ENCODE measurements at places on chromosomes 7 and 10.

GRCh38 chr7:52719677-52720076 is 315.8 kb upstream of the POM121L12 start:
- no peak for DNase-seq

GRCh38 chr7:19202599-19202998 is 57.4 kb upstream of the FERD3L start:
- DNase-seq, result no peak

GRCh38 chr7:17466216-17466615 is 167.8 kb downstream of the AHR start:
- no peak for DNase-seq

GRCh38 chr7:30598121-30598876 is 3.6 kb downstream of the GARS1 start:
- DNase-seq, result no peak

DNA sequence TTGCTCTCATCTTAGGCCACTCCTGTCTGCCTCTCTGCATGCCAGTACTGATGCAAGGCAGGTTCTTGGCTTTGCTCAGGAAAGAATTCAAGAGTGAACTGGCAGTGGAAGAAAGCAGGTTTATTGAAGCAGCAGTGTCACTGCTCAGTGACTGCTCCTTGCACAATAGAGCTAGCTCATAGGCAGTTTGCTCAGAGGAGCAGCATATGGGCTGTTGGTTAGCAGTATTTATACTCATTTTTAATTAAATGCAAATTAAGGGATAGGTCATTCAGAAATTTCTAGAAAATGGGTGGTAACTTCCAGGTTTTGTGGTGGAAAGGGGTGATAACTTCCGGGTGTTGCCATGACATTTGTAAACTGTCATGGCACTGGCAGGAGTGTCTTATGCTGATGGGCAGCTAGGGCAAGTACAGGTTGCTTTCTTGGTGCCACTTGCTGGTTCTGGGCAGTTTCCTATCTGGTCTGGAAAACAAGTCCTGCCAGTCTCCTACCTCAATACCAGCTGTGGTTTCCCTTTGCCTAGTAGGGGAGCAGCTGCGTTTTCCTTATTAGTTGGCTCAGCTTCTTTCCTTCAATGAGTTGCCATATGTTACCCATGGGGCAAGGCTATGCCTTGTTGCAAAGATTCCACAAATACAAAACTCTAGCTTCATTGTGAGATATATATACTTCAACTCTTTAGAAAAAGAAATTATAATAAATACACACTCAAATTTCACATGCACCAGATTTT is 64.8 kb upstream of the CALD1 start:
- no peak for DNase-seq

DNA sequence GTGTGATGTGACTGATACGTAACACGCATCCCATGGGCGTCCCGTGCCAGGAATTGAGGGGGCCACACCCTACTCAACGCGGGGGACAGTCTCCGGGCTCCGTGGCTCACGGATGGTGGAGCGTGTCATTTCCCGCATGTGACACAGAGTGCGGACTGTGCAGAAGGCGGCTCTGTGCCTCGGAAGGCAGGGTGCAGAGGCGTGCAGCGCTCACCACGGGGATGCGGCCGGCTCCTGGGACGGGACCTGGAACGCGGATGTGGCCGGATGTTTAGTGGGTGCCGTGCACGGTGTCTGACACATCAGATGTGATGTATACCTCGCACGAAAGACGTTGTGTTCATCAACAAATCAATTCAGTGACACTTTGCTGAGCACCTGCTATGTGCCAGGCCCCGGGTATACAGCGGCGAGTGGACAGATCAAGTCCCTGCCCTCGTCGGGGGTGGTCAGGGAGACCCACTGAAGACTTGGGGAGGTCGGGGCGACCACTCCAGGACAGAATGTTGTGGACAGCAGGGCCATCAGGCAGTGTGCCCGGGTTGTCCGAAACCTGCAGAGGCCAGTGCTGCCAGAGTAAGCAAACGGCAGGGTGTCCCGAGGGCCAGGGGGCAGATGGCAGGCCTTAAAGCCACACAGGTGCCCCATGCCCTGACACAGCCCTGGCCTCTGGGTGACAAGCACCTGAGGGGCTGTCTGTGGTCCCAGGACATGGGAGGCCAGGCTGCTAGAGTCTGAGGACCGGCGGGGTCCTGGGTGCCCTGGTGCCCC is 38.1 kb downstream of the MICALL2 start:
- DNase-seq, result no peak

DNA sequence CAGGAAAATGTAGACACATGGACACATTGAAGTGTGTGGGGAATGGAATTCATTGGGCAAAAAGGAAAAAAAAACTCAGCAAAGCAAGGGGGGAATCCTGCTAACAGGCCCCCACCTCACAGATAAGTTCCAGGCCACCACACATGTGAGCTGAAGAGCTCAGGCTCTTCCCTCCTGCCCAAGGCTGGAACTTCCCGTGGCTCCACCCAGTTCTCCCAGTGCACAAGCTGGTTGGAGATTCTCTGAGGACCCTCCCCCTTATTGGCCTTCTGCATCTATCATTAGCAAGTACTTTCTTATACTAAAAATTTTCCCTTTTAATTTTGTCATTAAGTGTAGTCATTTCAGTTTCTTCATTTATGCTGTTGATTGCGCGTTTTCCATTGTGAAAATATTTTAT is 190.8 kb downstream of the CCSER2 start:
- no peak for DNase-seq

DNA sequence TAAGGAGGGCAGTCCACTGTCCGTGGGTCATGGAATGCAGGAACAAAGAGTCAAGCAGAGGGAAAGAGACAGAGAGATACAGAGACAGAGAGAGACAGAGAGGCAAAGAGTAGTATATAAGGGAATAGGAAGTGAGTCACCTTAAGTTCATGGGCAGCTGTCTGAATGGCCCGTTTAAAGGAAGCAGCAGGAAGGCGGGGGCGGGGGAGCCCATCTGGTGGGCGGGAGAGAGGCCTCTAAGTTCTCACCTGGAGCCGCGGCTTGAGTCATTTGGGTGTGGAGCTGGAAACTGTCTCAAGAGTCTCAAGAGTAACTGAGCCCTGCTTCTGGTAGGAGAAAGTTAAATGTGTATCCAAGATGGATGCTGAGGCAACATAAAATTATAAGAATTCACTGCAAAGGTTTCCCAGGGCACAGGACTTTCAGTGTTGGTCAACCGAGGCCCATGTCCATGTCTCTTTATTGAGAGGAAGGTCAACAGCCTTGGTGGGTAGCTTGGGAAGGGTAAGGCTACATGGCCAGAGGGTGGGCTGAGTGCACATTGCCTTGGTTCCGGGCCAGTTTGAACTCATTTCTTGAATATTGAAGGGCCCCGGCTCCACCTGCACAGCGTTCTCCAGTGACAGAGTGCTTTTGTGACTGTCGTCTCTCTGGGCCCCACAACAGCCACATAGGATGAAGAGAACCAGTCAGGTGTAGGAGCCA is 85.5 kb upstream of the CACUL1 start:
- DNase-seq, result peak; percentile 39

- no peak for DNase-seq
Observed at GRCh38 chr7:9217204-9217603, 783.8 kb downstream of the NXPH1 start.

- DNase-seq, result no peak
Observed at GRCh38 chr7:151676759-151677158, 157.1 kb upstream of the RHEB start.

All from activated CD4-positive, alpha-beta T cell treated with anti-CD3 and anti-CD28 coated beads, Interleukin-2, Interleukin-6, amounts not matched to agents 100 ng/mL and 50 ng/mL, durations not matched to agents 16 hours and 8 hours (primary cell).